Hematopoietic multipotent progenitor cell treated with erythropoietin and hydrocortisone succinate and interleukin-3 and kit ligand, for 17 days (in vitro differentiated cells): ENCODE measurements at places on chromosomes 4 and X.

- DNase-seq, result no peak
These were observed 142.1 kb upstream of the USP9X start for GRCh38 chrX:40943093-40943641.

DNA sequence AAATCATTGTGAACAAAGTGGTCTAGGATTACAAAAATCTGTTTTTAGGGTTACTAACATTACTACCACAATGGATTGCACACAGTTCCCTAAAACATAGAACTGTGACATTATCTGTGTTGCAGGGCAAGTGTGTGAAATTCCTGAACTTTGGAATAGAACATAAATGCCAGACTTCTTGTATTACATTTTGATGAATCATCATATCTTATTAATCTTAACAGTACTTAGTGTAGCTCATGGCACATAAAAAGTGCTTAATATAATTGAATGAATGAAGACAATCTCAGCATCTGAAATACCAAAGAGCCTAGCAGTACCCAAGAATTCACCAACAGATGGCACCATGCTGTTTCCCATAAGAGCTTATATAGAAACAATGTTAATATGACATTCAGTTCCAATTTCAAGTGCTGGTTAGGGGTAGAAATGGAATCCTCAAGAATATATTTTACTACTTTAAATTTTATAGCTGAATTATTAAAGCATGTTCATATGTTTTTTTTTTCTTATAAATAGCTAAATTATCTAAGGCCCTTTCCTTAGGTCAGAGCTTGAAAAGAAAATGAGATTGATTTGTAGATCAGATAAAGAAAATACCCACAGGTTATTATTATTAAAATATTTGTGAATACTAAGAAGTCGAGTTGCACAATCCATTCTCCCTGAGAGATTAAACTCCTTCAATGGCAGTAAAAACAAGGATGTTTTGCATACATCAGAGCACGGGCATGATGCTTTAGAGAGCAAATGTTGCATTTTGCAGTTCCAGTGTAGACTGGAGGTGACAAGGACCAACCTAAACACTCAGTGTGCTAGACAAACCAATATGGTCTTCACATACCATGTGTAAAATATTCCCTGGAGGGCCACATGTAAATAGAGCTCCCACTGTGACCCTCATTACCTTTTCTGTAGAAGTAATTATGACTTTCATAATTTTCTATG lies 25.7 kb upstream of the SHISA3 start:
- DNase-seq, result no peak

DNA sequence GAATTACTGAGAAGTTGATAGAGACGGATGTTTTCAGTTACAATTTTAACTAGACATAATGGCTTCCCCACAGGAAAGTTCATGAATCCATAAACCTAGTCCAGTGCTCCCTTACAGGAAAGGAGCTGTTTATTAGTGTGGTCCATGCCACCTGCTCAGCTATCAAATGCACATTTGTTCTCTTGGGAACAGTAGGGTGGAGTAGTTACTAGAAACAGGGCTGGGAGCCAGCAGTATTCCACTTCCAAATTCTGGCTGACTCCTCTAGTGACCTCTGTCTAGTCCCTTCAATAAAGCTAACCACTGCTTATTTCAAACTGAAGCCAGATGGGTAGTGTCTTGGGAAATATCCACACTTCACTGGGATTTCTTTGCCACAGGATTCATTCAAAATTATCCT lies 88.4 kb upstream of the TLL1 start:
- no peak for DNase-seq

GRCh38 chr4:26003056-26003455 lies 89.0 kb downstream of the SMIM20 start:
- DNase-seq, result no peak

DNA sequence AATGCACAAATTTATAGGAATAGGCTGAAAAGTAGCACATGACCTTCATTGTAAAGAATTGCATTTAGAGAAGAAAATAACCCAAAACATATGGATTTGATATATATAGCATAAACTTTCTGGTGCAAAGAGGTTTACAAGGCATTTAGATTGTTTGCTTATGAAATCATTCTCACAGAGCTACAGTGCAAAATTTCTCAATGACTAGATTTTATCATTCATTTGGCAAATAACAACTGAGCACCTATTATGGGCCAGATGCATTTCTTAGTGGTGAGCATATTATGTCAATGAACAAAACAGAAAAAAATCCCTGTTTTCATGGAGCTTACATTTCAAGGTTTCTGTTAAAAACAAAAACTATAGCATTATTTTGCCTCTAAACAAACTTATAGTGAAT lies 34.1 kb upstream of the TNIP3 start:
- DNase-seq, result no peak

GRCh38 chr4:182679533-182679932 lies 237.7 kb downstream of the DCTD start:
- no peak for DNase-seq

GRCh38 chr4:143771269-143771668 lies 70.8 kb upstream of the FREM3 start:
- no peak for DNase-seq

GRCh38 chr4:22906045-22906444 lies 213.3 kb downstream of the GBA3 start:
- no peak for DNase-seq

DNA sequence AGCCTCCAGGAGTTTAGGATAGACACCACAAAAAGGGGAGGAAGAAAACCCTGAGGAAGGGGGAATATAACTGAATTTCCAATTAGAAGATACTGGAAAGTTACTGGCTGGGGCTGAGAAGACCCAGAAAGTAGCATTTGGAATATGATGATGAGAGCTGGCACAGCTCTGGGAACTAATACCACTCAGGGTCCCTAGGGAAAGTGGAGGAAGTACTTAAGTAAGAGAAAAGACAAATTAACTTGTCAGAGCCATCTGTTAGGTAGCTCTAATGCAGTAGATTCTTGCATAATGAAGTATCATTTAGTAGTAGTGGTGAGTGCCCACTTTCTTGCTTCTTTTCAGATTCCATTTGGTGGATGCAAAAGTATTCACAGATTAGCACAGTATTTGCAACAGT lies 90.8 kb upstream of the TSPAN5 start:
- no peak for DNase-seq

DNA sequence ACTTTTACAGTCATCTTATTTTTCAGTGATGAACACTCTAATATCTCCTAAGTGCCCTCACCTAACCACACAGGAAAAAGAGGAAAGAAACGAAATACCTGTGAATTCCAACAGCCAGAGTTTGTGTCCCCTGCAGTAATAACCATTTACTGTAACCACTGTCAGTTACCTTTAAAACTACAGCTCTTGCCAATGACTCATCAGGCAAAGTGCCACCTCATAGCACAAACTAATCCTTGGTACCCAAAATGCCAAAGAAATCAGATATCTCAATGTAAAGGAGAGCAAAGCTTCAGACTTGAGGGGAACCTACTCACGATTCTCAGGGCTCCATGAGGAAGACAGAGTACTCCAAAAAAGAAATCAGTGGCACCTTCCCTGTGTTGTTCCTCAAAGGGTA lies 146.5 kb downstream of the NDST3 start:
- no peak for DNase-seq

DNA sequence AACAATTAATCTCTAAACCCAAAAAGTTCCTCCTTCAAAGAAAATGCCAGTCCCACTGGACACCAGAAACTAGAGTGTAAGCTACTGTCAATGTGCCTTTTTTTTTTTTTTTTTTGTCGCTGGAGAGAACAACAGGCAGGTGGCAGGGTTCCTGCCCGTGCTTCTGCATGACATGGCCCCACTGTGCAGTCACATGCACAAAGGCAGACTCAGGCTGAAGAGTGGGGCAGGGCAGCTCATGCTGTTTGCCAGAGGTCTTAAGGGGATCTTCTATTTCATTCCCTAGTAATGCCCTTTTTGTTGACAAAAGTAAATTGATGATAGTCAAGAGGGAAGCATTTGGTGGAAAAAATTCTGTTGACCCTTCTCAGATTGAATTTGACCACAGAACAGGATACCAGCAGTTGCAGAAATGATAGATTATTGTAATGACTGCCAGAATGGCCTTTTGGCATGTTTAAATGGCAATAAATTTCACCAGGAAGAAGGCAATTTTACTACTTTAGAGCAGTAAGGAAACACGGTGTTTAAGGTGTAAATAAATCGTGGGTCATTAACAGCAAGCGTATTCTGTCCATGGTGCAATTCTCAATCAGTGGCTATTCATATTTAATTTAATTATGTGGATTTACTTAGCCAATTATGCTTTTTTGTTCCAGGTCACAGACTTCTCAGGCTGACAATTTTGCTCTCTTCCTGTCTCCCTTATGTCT lies 80.9 kb downstream of the NKX6-1 start:
- DNase-seq, result no peak

- no peak for DNase-seq
These were observed 93.6 kb downstream of the RBM47 start for GRCh38 chr4:40536032-40536431.

DNA sequence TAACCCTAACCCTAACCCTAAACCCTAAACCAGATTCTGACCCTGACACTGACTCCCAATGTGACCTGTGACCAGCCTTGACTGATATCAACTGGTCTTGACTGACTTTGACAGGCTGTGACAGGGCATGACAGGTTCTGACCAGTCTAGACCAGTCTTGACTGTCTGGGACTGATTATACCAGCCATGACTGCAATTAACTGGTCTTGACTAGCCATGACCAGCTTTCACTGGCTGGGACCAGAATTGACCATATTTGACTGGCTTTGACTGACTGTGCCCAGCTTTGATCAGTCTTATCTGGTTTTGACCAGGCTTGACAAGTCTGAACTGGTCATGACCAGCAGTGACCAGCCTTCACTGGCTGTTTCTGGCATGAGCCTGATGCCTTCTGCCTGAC lies 95.5 kb downstream of the BMP15 start:
- DNase-seq, result no peak

DNA sequence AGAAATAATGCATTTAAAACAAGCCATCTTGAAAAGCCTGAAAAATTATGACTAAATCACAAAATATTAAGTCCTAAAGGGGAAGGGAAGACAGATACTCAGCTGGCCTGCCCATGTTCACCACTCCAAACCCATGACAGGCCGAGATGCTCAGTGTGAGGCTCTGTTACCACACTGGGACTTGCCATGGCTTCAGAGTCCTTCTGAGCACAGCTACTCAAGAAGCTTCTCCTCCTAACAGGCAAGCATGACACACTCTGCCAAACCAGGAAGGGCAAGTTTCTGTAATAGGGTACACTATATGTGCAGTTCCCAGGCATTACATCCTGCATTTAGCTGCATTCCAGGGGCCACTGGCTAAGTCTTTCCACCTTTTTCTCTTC lies 34.0 kb upstream of the CYBB start:
- DNase-seq, result no peak

DNA sequence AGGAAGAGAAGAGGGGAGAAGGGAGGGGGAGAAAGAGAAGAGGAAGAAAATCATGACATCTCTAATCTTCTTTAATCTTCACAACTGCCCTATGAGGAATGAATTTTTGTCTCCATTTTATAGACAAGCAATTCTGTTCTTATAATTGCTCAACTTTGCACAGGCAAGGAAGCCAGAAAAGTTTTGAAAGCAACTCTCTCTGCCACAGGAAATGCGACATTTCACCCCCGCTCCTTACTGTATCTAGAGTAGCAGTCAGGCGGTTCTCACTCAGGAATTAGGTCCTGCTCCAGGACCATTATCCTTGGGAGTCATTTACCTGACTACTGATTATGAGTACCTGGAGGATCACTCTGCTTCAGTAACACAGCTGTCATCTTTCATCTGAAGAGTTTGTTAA lies 69.2 kb upstream of the FAM9A start:
- DNase-seq, result no peak

DNA sequence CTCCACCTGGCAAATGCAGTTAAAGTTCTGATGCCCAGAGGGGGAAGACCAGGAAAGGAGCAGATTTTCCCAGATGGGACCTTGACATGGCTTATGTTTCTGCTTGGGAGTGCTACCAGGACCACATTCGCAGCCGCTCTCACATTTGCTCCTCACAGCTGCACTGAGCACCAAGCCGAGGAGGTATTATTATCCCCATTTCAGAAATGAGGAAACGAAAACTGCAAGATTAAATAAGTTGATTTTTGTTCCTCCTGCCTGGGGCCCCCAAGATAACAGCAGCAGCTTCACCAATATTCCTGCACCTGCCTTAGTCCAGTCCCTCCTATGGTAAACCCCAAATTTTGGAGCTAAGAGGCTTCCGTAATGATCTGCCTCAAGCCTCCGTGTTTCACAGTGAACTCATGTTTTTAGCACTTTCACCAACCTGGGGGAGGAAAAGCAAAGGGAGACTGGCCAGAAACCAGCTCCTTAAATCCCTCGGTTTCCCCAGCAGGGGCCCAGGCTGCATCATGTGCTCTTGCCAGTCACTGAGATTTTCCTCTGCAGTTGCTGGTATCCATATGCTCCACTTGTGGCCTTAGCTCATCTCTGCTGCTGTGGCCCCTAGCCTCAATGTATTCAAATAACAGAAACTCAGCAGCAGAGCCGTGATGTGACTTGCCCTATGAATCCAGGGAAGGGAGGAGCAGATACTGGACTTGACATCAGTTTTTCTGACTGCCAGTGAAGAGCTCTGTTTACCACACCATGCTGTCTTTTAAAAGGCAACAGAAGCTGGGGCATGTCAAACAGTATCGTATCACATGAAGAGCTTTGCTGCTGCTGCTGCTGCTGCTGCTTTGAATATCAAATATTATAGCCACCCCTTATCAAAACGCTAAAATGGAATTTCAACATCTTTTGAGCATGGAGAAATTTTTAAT lies 95.5 kb upstream of the KLHL13 start:
- DNase-seq, result no peak

GRCh38 chrX:42219231-42219630 lies 295.9 kb upstream of the CASK start:
- no peak for DNase-seq

DNA sequence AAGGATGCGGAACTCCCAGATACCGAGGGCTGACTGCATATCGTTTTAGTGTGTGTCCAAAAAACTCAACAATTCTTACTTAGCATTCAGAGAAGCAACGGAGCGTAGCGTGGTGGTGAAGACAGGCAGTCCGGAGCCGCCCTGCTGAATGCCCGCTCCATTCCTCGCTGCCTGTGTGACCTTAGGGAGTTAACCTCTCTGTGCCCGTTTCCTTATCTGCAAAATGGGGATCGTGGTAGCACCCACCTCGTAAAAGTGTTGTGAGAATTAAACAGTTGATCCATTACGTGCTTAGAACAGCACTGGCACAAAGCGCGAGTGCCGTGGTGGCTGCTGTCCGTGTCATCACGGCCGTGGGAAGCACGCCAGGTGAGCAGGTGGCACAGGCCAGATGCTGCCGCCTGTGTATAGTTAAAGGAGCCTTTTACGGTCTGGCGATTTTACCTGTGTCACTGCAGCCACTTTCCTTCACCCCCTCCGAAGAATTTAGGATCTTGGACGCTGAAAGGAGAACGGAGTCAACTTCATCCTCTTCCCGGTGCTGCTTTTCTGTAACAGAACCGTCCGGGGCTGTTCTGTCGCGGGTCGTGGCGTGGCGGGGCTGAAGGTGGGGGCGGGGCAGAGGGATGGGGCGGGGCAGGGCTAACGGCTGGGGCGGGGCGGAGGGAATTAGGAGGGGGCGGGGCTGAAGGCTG lies 885 bp downstream of the CCDC110 start:
- DNase-seq, result peak; percentile 71

- no peak for DNase-seq
These were observed 279.0 kb upstream of the GK2 start for GRCh38 chr4:79687006-79687405.
